ENCODE measurements at places on chromosomes 16 and 17. TPM values are rescaled to one million over a fixed set of nuclear protein-coding genes. Genes with fewer than 3 reads are reported as not detected.

DNA sequence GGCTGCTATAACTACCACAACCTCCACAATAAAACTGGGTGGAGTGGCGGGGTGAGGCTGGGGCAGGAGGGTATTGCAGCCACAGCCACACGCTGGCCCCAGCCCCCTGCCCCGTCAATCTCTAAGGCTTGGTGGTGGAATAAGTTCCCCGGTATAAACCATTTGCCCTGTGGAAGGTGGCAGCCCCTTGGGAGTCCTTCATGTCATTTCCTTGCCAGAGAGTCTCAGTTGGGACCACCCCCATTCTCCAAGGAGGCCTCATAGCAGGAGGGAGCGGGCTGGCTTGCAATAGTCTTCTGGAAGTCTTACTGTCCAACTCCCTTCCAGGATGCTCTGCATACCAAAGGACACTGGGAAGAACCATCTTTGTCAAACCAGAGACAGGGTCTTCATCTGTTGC, 19.4 kb downstream of the CD300A start:
- DNase-seq, result no peak

DNA sequence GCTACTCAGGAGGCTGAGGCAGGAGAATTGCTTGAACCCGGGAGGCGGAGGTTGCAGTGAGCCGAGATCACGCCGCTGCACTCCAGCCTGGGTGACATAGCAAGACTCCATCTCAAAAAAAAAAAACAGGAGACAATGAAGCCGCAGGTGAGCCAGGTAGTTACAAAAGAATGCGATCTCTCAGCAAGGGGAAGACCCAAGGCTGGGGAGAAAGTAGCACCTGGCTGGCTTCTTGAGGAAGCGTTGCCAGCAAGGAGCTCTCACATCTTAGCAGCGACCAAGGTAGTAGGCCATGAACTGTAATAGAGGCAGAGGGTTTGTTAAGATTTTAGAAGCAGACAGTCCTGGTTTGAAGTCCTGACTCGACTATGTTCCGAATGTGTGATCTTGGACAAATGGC, 175.0 kb downstream of the AIPL1 start:
- no peak for DNase-seq

DNA sequence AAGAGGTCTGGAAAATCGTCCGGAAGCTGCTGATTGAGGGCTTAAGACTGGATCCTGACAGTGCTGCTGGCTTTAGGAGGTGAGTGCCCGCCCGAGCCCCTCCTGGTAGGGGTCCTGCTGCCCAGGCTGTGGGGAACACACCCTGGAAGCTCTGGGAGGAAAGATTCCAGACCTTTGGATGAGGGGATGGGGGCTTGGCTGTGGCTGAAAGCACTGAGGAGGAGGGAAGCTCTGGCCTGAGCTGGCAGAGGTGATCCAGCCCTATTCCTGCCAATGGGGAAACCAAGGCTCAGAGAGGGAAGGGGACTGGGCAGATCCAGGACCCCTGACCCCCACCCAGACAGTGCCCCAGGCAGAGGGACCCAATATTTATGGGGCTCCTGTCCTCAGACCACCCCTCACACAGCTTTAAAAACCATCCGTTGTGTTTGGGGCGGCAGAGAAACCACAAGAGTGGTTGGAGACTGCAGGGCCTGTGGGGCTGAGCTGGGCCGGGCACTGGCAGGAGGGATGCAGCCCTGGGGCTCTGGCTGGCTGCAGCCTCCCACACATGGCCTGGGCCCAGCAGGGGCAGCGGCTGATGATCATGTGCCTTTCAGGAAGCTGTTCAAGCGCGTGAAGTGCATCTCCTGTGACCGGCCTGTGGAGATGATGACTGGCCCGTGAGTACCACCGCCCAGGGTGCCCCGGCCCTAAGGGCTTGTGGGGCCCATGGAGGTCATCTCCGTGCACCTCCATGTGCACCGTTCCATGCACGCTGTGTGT, 22.8 kb downstream of the UBALD1 start:
- no peak for DNase-seq

TAT gene
- total RNA-seq, result not detected

DNA sequence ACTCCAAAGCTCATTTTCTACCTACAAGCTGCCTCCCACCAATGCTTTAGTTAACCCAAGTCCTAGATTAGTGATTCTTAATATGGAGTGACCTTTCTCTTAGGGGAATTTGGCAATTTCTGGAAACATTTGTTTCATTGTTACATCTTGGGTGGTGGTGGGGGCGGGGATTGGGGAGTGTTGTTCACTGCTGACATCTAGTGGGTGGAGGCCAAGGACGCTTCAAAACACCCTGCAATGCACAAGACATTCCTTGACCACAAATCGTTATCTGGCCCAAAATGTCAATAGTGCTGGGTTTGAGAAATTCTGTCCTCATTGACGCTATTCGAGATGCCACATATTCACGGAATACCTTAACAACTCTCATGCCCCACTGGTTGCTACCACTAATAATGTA, 282.9 kb downstream of the RBFOX1 start:
- no peak for DNase-seq

MFSD6L gene
- 0.20 TPM for total RNA-seq
